ENCODE measurements at places on chromosomes 6 and 20.
A peak's percentile ranks its signal among the peaks of the same experiment; 100 is the strongest.

- DNase-seq, result no peak
Measured at GRCh38 chr6:149078211-149078782, 239.2 kb upstream of the TAB2 start.

DNA sequence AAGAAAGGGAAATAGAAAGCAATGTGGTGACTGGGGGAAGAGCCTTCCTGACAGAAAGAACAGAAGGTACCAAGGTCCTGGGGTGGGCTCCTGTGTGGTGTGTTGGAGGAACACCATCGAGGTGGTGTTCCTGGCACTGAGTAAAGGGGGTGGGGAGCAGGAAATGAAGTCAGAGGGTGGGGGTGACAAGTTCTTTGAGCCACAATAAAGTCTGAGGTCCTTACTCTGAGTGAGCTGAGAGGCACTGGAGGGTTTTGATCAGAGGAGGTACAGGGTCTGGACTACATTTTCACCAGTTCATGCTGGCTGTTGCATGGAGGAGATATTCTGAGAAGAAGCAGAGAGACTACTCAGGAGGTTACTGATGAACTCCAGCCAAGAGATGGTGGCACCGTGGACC lies 198.2 kb downstream of the GMPR start:
- DNase-seq, result peak; percentile 54

DNA sequence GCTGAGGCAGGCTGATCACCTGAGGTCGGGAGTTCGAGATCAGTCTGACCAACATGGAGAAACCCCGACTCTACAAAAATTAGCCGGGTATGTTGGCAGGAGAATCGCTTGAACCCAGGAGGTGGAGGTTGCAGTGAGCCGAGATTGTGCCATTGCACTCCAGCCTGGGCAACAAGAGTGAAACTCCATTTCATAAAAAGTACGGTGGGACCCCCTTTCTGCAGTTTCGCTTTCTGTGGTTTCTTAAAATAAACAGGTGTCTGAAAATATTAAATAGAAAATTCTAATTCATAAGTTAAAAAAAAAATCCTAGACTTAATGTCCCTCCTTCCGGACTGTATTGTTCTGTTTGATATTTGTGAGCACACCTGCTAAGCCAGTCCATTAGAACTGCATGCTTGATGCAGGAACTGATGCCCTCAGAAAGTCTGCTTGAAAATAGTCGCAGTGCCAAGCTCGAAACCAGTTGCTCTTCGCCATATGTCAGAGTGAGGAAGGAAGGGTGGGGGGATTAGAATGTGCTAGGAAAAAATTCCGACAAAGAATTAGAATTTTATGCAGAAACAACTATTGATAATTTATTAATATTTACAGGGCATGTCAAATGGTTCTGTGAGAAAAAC lies 85.9 kb downstream of the JARID2 start:
- DNase-seq, result no peak

DNA sequence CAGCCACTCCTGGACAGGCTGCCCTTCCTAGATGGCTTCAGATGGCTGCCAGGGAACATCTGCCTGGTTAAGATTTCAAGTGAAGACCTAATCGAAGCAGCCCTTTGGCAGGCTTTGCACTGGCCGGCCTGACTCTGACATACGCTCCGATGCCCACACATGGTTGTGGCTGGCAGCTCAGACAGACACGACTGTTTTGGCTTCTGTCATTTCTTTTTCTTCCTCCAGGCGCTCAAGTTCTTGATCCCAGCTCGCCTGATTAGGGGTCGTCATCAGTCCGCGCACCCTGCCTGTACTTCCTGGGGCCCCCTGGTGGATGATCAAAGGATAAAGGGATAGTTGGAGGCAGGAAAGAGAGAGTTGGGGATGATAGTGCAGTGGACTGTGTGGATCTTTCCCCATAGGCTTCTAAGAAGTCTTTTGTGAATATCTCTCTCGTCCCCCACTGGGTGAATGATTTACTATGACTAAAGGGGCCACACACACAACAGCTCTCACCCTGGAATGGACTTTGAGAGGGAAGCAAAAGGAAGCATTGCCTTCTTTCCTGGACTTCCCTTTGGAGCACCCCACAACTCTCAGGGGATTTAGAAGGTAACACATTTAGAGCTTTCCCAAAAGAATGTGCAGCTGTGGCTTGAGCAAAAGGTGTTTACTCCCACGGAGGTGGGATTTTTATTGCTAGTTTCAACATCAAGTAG lies 21.4 kb upstream of the TRAM2 start:
- peak; percentile 31 for DNase-seq

DNA sequence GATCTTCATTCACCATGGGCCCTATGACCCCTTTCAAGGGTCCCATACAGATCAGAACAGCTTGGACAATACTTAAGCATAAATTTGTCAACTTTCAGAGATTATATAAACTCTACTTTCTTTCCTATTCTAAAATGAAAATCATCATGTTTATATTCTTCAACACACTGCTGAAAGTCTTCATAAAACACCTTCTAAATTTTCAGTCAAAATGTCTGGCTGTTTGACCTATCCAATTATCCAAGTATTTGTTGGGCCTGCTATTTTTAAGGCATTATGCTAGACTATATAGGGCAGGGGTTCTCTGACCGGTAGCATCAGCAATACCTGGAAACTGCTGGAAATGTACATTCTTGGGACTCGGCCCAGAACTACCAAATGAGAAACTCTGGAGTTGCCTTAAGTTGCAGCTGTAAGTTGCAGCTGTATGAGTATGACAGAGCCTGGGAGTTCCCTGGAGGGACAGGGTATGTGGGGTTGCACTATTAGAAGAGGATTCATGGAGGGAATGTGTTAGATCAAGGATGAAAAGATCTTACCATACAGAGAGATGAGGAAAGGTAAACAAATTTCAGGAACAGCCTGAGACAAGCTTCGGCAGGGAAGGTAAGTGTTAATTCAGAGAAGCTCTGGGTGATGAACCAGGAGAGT lies 293.0 kb downstream of the ADGB start:
- no peak for DNase-seq

DNA sequence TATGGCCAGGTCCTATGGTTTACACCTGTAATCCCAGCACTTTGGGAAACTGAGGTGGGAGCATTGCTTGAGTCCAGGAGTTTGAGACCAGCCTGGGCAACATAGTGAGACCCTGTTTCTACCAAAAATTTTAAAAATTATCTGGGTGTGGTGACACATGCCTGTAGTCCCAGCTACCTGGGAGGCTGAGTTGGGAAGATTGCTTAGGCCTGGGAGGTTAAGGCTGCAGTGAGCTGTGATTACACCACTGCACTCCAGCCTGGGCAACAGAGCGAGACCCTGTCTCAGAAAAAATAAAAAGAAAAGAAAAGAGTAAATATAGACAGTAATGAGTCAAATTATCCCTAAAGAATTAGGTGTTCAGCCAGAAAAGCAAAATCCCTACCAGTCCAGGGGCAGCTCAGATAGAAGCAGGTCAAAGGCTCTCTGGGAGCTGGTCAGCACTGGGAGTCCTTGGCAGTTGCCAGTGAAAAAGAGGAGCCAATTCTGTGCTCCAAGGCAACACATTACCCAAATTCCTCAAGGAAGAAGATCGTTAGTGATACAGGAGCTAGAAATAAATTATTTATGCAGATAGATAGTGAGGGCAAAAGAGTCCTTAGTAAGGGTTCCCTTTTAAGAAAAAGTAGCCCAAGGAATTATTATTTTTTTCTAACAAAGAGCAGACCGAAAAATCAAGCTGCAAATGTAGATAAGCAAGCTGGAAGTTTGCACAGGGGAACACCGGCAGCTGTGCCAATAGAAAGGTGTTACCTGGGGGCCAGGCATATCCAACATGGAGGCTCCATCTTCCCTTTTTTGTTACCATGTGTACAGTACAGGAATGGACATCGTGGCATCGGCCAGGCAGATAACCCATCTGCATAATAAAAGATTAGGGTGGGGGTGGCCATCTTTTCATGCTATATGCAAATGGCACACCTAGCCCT lies 31.4 kb upstream of the SEC63 start:
- no peak for DNase-seq

DNA sequence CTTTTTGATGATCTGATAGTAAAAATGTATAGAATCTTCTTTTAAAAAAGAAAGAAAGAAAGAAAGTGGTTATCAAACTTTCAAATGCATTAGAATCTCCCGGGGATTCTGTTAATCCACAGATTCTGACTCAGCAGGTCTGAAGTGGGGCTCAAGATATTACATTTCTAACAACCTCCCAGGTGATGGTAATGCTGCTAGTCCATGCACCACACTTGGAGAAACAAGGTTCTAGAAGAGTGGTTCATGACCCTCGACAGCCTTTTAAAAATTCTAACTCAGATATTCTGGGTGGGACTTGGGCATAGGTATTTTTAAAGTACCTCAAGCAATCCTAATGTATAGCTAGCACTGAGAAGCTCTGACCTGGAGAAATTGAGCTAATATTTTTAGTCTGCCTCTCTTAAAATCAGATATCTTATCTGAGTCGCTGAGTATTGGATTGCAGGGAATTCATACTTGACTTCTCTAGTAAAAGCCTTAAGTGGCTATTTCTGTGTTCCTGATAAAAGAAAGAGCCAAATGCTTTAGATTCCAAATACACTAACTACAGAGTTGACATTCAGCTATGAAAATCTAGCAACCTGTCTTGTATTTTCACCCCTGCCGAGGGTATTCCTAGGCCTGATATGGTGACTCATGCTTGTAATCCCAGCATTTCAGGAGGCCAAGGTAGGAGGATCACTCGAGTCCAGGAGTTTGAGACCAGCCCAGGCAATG lies 252.4 kb downstream of the PHACTR1 start:
- DNase-seq, result no peak

DNA sequence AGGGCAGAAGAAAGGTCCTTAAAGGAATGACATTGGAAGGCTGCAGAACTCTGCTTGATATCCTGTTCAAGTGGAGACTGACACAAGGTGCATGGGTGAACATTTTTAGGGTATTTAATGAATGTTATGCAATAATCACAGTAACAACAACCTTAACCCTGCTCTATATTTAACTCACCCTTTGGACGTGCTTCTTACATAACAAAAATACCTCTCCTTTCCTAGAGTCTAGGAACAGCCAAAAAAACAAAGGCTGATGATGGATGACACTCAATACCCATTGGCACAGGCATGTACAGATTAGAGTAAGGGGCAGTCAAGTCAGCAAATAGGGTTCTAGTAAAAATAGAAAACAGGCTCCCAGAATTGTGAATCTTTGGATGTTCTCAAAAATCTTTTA lies 30.6 kb downstream of the ROS1 start:
- DNase-seq, result no peak

DNA sequence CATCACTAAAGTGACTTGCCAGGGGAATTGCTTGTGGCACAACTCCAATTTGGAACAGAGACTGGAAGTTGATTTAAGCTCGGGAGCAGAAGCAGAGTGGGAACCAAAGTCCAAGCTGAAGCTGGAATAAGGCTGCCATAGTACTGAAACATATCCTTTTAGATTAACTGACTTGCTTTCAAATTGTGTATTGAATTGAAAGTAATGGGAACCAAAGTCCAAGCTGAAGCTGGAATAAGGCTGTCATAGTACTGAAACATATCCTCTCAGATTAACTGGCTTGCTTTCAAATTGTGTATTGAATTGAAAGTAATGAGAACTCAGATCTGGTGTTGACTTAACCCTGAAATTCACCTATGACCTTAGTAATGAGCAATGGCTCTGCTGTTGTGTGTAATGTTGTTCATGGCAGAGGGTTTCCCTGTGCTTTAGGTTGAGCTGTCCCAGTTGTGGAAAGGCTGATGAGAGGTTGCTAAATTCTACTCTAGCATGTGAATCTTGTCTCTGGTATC lies 40.2 kb downstream of the CENPW start:
- DNase-seq, result no peak
